ENCODE measurements at places on chromosomes 4 and X. TPM values are rescaled to one million over a fixed set of nuclear protein-coding genes. Genes with fewer than 3 reads are reported as not detected.

The SUPT20HL2 gene
- not detected for total RNA-seq

The AMOT gene
- 2.2 TPM for total RNA-seq

The PLS3 gene
- total RNA-seq = 321 TPM

The KLB gene
- under 0.01 TPM for total RNA-seq

The TASL gene
- not detected for total RNA-seq

The IL3RA gene
- 15.5 TPM for total RNA-seq

The ABLIM2 gene
- 1.1 TPM for total RNA-seq

The NSG1 gene
- total RNA-seq = not detected

The WNK3 gene
- total RNA-seq = 0.22 TPM

DNA sequence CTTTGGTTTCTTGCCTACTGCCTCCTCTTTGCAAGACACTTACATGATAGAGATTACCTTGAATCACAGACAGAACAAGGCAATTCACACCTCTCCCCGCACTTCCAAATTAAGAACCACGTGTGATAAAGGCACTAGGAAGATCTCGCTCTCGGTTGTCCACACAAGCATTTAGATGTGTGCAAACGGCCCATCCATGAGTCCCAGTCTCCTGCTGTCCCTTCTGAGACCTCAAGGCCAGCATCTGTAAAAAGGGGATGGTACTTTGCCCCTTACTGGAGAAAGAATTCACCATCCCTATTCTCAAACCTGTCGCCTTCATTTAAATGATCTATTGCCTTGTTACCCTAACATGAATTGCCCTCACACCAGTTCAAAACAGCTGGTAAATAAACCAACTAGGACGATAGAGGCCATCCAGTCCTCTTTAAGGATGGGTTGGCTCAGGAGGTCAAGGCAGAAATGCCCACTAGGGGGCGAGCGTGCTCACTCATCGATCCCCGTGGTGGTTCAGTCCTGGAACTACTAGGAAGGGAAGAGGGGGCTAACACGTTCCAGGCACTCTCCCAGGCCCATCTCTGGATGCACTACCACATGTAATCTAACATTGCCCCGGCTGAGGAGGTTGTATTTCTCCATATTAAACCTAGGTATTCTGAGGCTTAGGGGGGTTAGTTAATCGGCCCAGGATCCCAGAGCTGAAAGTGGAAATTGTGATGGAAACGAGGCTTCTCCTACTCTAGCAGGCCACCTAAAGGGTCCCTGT, 95.8 kb downstream of the DHX15 start:
- DNase-seq = peak; percentile 81

GRCh38 chr4:137376312-137376711, 156.0 kb downstream of the PCDH18 start:
- no peak for DNase-seq

DNA sequence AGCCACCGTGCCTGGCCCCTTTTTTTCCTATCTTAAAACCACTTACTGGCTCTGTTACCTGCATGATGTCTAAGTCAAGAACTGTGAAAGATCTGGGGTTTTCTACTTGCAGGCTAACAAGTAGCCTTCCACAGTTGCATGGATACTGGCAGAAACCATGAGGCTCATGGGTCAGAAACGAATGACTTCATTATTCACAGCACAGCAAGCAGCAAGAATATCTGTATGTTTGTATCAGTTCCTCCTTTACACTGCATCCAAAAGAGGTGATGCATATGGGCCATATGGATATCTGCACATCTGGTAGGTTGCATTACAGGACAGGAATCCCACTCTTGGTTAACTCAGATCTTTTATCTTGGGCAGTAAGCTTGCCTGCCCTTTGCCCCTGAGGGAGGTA, 154.9 kb upstream of the NUDT6 start:
- no peak for DNase-seq

DNA sequence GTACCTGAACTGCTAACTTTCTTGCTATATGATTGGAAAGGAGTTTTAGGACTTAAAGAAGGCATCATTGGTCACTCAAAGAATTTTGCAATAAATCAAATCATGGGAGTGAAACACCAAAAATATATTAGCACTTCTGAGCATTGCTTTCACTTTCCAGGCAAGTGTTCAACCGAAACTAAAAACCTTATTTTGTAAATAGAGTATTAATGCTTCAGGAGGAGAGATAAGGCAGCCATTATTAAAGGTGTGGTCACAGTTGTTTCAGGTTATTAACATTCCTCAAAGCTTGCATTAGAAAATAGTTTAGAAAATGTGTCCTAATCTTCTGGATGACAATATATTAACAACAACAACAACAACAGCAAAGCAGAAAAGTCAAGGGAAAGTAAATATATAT, 92.3 kb upstream of the TLL1 start:
- no peak for DNase-seq

GRCh38 chrX:46152756-46153155, 392.5 kb downstream of the ZNF674 start:
- no peak for DNase-seq

- no peak for DNase-seq
Measured at GRCh38 chr4:56241500-56241899, 145.8 kb downstream of the AASDH start.

GRCh38 chr4:1753697-1754311, 32.5 kb downstream of the TACC3 start:
- DNase-seq = no peak

- no peak for DNase-seq
Measured at GRCh38 chr4:119587796-119588195, 40.8 kb downstream of the PDE5A start.

GRCh38 chr4:129362691-129363274, 266.8 kb downstream of the C4orf33 start:
- peak; percentile 78 for DNase-seq

- no peak for DNase-seq
Measured at GRCh38 chrX:39871648-39872047, 226.1 kb downstream of the BCOR start.

DNA sequence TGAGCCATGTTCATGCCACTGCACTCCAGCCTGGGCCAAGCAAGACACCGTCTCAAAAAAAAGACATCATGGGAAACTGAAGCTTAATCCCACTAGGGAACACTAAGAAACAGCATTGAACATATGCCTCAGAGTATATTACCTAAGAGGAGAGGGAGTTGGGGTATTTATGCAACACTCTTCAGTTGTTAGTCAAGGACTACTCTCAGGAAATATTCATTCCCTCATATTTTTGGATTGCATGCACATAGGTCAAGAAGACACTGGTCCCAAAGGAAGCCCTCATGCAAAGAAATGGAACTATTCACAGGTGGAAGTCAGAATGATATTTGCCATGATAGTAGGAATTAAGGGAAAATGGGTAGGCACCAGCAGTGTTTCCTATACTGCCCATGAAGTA, 22.8 kb upstream of the PAPSS1 start:
- DNase-seq = no peak

DNA sequence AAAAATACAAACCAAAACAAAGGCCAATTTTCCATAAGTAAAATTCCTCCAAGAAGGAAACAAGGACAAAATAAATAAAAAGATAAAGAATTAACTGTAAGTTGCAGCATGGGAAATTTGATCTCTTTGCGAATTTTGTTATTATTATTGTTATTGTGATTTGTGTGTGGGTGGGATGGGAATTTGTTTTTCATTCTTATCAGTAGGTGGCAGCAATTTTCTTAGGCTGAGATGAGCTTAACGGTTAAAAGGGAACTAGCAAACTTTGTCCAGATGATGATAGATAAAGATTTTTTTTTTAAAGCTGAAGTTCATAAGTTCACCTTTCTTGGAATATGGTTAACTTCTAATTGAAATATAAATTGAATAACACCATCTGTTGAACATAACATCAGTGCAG, 83.2 kb upstream of the IL1RAPL2 start:
- DNase-seq = peak; percentile 5

- no peak for DNase-seq
Measured at GRCh38 chr4:69781458-69782418, 21.3 kb upstream of the SULT1B1 start.

DNA sequence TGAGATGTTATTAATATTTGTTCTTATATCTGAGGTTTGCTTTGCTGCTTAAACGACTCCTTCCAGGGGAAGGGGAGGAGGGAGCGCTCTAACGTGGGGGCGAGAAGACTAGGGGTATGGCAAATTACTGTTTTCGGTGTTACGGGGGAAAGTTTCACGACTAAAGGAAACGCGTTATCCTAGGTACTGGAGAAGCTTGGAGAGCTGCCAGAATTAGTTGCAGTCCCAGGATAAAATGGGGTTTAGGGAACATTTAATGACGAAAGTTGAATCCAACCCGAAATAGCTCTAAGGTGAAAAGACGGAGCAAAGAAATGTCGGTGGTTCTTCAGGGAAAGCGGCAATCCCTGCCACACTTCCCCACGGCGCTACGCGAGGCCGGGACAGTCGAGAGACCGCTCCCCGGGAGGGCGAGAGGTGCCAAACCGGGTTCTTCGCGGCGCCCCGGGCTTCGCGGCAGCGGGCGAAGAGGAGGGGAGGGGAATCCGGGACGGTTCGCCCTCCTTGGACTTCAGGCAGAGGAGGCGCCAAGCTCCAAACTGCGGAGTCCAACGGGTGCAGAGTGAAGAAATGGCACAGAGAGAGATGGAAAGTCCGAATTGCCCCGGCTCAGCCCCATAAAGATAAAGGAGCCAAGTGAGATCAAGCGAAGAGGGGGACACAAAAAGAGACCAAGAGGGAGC, 724 bp downstream of the THOC2 start:
- DNase-seq = peak; percentile 13

DNA sequence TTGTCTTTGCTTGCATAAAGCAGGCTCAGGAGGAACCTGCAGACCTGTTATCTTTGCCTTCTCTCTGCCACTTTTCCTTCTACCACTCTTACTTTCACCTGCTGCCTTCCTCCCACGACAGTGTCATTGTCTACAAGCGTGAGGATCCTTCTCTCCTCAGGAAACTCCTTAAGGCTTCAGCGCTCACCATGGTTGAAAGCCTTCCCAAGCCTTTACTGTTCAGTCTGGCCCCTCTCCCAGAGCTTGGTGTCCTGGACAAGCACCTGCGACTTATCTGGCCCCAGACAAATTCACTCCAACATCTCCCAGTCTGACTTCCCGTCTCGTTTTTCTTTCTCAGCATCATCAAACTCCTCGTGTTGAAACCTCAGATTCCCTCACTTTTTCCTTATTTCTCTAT, 31.0 kb downstream of the CC2D2A start:
- no peak for DNase-seq

GRCh38 chr4:25313201-25313895, 774 bp downstream of the ZCCHC4 start:
- DNase-seq = peak; percentile 13

DNA sequence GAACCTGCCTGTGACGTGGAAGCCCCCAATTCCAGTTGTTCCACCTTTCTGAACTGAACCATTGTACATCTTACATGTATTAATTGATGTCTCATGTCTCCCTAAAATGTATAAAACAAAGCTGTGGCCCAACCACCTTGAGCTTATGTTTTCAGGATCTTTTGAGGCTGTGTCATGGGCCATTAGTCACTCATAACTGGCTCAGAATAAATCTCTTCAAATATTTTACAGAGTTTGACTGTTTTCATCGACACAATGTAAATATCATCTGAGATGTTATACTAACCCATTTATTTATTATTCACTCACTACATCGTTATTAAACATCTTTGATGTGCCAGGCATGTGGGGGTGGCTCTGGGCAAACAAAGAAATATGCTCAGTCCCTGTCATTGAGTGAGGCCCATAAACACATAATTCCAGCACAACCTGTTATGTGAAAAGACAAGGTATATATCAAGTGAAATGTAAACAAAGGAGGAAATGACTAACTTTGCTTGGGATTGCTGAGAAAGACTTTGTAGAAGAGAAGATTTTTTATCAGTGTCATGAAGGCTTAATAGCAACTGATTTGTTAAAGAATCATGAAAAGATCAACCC, 34.5 kb upstream of the PPM1K start:
- no peak for DNase-seq

DNA sequence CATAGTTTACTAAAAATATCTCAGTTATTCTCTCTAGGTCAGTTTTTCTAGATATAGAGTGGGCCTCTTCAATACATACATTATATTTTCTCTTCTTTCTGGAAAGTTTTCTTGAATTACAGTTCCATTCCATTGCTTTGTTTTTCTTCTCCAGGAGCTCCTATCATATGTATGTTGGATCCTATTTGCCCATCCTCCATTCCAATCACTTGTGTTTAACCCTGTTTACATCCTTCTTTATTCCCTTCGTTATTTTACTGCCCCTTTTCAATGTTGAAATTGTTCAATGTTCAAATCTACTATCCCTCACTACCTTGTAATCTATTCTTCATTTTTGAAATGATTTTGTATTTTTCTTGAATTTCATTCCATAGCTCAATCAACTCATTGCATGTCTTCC, 97.4 kb downstream of the IRF2 start:
- no peak for DNase-seq

DNA sequence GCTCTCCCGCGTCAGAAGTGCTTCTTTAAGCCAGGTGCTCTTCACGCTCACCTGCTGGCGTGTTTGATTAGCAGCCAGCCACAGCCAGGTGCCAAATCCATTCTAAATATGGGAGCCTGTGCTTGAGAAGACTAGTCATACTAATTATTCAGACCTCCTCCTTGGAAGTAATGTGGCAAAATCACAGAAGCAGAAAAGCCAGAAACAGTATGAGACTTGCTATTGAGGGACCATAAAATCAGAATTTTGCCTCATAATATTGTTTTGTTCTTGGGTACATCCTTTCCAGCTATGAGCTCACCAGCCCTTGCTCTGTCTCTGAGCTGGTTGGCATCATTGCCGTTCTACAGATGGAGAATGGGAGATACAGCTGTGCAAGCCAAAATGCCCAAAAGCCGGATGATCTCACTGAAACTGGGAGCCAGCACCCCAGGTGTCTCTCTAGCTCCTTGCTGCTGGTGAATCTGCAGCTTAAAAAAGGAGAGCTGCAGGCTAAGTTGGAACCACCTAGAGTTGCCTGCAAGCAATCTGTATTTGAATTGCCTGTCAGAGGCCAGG, 205.4 kb downstream of the SHROOM3 start:
- DNase-seq = no peak

DNA sequence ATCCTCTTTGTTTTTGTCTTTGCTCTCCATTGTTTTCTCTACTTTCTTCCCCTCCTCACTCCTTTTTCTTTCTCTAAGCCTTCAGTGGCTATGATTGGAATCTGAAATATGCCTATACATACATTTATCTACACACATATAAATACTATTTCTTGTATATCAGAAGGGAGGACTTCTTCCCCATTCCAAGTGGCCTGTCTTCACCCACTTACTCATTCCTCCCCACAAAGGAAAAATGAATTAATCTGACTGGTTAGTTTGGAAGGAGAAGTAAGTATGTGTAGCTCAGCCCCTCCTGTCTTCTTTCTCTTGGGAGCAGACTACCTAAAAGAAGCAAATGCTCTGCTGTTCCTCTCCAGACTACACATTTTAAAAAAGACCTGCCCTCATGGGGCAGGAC, 17.7 kb downstream of the GUCY2F start:
- no peak for DNase-seq

GRCh38 chr4:37758226-37758625, 68.3 kb upstream of the PGM2 start:
- DNase-seq = peak; percentile 68

DNA sequence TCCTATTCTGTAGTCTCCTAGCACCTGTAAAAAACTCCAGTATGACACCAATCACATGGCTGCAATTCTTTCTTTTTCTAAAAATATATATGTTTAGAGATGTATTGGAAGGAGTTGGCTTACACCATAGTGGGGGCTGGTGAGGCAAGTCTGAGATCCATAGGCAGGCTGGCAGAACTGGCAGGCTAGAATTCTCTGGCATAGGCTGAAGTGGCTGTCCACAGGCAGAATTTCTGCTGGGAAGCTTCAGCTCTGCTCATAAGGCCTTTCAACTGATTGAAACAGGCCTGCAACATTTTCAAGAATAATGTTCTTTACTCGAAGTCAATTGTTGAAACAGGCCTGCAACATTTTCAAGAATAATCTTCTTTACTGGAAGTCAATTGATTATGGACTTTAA, 37.0 kb downstream of the FGF2 start:
- DNase-seq = no peak

All from lung microvascular endothelial cell (primary cell).